Spinal cord (tissue), 10 donors: ENCODE measurements at places on chromosomes 1 and 21. TPM values are rescaled to one million over a fixed set of nuclear protein-coding genes. Genes with fewer than 3 reads are reported as not detected.

The RHBDL2 gene
- total RNA-seq: 0.61 TPM

DNA sequence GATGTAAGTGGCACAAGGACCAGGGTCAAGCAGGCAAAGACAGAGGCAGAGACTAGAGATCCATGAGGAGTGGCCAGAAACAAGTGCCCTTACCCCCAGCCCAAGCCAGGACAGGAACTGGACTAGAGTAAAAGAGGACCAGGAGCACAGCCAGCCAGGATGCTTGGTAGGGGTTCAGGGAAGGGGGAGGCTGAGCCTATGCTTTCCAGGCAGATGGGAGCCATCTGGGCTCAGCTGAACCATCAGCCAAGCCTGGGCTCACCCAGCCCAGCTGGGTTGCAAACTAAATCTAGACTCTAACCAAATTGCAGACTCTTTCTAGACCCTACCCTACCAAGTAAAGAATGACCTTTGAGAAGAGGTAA is 15.2 kb downstream of the PDZK1IP1 start:
- DNase-seq: no peak

GRCh38 chr1:39818482-39818881 is 29.8 kb upstream of the BMP8B start:
- no peak for DNase-seq

DNA sequence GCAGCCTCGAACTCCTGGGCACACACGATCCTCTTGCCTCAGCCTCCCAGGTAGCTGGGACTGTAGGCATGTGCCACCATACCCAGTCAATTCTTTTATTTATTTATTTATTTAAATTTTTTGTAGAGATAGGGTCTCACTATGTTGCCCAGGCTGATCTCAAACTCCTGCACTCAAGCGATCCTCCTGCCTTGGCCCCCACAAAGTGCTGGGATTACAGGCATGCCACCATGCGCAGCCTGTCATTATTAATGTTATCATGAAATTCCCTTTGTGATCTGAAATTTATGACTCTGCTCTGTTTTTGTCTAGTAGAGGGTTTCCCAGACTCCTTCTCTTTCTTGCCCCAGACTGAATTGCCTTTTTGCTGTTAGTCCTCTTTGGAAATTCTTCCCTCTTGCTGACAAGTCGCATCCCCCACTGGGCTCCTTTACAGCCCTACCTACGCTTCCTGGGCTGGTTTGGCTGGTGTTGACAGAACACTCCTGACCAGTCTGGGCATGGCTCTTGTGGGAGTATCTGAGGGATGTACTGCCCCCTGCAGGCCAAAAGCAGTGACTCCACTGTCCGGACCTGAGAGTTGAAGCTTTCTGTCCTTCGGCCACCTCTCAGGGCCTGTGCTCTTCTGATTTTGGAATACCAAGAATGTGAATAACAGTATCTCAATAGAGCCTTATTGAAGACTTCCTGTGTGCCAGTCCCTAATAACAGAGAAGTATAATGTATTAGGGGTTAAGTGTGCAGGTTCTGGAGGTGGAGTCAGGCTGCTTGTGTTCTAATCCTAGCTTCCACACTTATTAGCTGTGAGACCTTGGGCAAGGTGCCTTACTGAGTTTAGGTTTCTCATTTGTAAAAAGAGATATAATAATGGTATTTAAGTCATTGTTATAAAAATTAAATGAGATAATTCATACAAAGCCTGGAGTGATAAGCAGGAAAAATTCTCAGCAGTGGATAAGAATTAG is 28.2 kb downstream of the TCEANC2 start:
- DNase-seq: peak; percentile 21

DNA sequence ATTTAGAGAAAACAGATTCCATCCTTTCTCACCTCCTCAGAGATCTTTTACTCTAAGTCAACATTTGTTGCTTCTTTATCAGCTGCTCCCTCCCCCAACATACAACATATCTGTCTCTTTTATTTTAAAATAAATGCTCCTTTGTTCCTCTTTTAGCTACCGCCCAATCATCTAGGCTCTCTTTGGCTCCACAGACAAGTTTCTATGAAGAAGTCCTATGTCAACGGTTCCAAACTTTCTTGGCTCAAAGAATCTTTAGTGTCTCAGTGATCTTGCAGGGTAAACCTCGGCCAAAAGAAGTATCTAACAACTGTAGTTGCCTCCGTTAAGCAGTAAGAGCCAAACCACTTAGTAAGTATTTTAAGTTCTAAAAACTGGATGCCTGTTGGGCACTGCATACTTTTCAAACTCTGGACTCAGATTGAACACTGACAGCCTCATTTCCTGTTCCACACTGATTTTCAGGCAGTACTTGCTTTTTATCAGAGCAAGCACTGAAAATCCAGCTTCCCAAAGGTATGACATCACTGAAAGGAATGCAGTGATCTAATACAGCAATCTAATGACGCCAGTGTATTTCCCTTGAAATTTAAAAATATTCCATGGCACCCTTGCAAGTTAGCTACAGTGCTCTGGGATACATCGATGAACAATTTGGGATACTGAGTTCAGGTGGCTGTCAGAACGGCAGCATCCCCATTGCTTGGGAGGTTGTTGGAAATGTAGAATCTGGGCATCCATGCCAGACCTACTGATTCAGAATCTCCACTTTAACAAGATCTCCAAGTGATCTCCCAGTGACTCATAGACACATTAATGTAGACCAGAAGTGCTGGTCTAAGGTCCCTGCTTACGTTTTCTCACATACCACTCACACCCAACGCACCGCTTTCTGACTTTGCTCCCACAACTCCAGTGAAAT is 26.8 kb downstream of the EGLN1 start:
- DNase-seq: no peak

DNA sequence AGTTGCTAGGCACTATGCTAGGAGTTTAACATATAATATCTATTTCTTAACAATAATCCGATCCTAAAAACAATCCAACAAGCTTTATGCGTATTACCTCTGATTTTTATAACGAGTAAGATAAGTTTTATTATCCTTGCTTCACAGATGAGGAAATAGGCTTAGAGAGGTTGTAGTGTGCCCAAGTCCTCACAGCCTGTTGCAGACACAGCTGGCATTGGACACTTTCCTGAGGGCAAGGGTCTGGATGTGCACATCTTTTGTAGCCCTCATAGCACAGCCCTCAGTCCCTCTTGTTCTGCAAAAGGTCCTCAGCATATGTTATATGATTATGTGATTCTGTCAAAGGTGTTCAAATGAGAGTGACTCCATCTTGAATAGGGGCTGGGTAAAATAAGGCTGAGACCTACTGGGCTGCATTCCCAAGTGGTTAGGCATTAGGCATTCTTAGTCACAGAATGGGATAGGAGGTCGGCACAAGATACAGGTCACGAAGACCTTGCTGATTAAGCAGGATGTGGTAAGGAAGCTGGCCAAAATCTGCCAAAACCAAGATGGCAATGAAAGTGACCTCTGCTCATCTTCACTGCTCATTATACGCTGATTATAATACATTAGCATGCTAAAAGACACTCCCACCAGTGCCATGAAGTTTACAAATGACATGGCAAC is 75.7 kb upstream of the F3 start:
- no peak for DNase-seq
